Smooth muscle cell of bladder (primary cell): ENCODE measurements at places on chromosomes 3 and 15. TPM values are rescaled to one million over a fixed set of nuclear protein-coding genes. Genes with fewer than 3 reads are reported as not detected.

WDR93 gene
- under 0.01 and 0.14 TPM in 2 replicates for total RNA-seq

GOLGA8S gene
- under 0.01 TPM in 2 replicates for total RNA-seq

RPS27L gene
- total RNA-seq, result 523 and 675 TPM in 2 replicates

RFC4 gene
- 9.9 and 10.1 TPM in 2 replicates for total RNA-seq

OR5K2 gene
- total RNA-seq, result not detected in 2 replicates

SNX22 gene
- 0.14 and 0.18 TPM in 2 replicates for total RNA-seq

CHSY1 gene
- total RNA-seq, result 43.1 and 59.3 TPM in 2 replicates

TLR9 gene
- under 0.01 TPM in 1 of 2 replicates, not detected in the other for total RNA-seq

SEMA3B gene
- total RNA-seq, result 16.5 and 31.8 TPM in 2 replicates

CHRNA7 gene
- 0.18 and 0.28 TPM in 2 replicates for total RNA-seq

GOLGA8K gene
- 0.09 TPM in 1 of 2 replicates, not detected in the other for total RNA-seq

CASR gene
- total RNA-seq, result not detected in 2 replicates

TMC3 gene
- total RNA-seq, result under 0.01 TPM in 1 of 2 replicates, not detected in the other

TERC gene
- 37.7 and 59.6 TPM in 2 replicates for total RNA-seq

TRMT10C gene
- total RNA-seq, result 19.1 and 22.4 TPM in 2 replicates

CCDC13 gene
- 0.74 and 1.1 TPM in 2 replicates for total RNA-seq

HACD3 gene
- 57.0 and 83.2 TPM in 2 replicates for total RNA-seq

RTP3 gene
- total RNA-seq, result not detected in 2 replicates
